NCI-H1694 treated with DMSO at 0.1 percent for 48 hours (cell line): ENCODE measurements at places on chromosomes 1 and 21.
A peak's percentile ranks its signal among the peaks of the same experiment; 100 is the strongest.

DNA sequence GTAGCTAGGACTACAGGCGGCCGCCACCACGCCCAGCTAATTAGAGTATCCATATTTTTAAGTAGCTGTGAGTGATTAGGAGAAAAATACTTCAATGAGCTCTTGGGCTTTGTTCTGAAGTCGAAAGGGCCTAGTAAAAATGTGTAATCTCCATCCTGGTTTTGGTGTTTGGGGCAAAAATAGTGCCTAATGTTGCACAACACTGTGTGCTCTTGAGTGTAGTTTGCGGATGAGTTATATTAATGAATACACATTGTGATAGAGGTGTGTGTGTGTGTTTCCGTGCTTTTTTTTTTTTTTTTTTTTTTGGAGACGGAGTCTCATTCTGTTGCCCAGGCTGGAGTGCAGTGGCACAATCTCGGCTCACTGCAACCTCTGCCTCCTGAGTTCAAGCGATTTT, 6.3 kb upstream of the ARID1A start:
- no peak for DNase-seq

GRCh38 chr1:162069334-162070093, at the start of gene NOS1AP:
NOS1AP (plus strand) TSS chr1:162069691; CDS start chr1:162070178, 487 bp downstream.
- DNase-seq: peak; percentile 63

- no peak for DNase-seq
Observed at GRCh38 chr1:31712068-31712467, 8.3 kb upstream of the COL16A1 start.

DNA sequence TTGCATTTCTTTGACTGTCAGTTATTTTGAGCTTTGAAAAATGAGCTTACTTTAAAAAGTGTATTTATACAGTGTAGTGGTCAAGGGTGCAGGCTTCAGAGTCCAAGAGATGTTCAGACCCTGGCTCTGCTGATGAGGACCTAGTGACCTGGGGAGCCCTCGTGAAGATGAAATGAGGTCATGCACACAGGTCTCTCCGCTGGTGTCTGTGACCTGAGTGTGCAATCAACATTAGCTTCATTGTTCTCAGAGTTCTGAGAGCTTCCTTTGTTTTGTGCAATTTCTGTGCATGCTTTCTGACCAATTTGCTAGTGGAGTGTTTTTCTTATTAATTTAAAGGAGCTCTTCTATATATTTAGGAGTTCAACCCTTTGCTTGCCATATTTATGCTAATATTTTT, 71.3 kb downstream of the RIPK4 start:
- DNase-seq: no peak

DNA sequence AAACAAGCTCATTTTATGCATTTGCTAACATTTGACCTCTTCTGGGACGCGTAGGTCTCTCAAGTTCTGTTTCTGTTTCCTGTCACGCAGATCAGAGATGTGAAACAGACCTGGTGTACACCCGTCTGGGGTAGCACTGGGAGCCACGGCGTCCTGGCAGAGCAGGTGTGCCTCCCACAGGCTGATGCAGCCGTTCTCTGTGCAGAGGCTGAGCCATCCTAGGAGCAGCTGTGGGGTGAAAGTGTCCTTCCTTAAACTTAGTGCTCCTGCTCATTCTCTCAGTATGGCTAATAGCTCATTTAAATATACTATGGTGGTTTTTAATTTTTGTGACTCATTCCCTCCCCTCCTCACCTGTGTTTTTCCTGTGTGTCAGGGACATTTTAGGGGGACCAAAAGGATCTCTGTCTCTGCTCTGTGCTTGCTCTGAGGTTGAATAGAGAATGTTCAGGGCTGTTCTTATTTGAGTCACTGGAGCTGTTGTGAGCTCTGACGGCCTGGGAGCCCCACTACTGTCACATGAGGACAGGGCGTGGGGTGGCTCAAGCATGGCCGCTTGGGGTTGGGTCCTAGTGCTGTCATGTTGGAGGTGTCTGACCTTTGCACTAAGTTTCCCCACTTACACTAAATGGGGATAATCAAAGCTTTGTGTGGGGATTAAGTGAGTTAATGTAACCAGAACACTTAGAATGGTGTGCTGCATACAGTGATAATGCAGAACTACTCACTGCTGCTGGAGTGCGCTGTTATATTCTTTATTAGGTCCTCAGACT, 43.0 kb downstream of the GALNT2 start:
- no peak for DNase-seq

GRCh38 chr1:17881761-17882160, 126.6 kb downstream of the ACTL8 start:
- peak; percentile 26 for DNase-seq

DNA sequence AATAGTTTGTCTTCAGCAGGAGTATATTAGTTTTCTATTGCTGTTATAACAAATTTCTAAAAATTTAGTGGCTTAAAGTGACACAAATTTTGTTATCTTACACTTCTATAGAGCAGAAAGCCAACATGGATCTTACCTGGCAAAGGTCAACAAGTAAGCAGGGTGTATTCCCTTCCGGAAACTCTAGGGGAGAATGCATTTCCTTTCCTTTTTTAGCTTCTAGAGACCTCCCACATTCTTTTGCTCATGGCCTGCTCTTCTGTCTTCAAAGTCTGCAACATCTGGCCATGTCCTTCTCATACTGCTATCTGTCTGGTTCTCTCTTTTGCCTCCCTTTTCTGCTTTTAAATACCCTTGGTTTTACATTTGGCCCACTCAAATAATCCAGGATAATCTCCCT, 242.6 kb downstream of the ZNF648 start:
- DNase-seq: no peak

DNA sequence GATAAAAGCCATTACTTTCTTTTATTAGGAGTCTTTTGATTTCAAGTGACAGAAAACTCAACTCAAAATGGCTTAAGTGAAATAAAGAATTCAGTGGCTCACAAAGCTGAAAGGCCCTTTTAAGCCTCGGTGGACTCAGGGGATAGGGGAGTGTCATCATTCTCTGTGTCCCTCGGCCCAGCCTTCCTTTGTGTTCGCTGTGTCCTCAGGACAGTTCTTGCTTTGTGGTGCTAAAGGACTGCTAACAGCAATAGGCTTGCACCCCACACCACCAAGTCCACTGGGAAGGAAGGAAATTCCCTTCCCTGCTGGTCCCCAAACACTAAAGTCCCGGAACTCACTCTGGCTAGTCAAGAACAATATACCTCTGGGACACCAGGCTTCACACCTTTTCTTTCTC, 129.2 kb downstream of the NTPCR start:
- DNase-seq: no peak
